ENCODE measurements at places on chromosomes 4 and X.

DNA sequence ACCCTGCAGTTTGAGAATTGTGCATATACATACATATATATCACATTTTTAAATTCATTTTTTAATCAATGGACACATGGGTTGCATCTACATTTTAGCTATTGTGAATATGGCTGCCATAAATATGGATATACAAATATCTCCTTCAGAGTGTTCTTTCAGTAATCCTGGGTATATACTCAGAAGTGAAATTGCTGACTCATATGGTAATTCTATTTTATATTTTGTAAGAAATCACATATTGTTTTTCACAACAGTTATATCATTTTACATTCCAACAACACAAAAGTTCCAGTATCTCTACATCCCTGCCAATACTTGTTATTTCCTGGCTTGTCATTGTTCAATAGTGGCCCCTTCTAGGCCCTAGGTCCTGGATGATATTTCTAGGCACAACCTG, 20.6 kb upstream of the HSFX4 start:
- no peak for DNase-seq

- no peak for DNase-seq
Measured at GRCh38 chr4:187166886-187167512, 443.3 kb upstream of the FAT1 start.

DNA sequence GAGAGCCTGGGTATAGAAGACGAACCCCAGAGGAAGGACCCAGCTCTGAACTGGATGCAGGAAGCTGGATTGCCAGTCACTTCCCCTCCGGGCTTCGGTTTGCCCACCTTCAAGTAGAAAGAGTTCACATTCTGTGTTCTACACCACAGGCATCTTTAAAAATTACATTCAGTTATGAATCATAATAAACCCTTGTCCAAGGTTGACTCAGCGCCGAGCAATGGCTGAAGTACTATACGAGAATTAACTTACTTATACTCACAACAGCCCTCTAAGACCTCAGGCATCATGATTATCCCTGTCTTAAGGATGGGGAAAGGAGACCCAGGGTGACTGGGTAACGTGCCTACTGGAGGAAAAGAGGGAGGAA, 72.5 kb downstream of the EVC2 start:
- no peak for DNase-seq

- no peak for DNase-seq
Measured at GRCh38 chr4:187000281-187000680, 276.6 kb upstream of the FAT1 start.

- DNase-seq = no peak
Measured at GRCh38 chr4:15935504-15936402, 2.8 kb downstream of the FGFBP1 start.

- DNase-seq = no peak
Measured at GRCh38 chr4:186755550-186756519, 32.2 kb upstream of the FAT1 start.

GRCh38 chr4:173272996-173273395, 61.2 kb downstream of the HMGB2 start:
- DNase-seq = no peak

DNA sequence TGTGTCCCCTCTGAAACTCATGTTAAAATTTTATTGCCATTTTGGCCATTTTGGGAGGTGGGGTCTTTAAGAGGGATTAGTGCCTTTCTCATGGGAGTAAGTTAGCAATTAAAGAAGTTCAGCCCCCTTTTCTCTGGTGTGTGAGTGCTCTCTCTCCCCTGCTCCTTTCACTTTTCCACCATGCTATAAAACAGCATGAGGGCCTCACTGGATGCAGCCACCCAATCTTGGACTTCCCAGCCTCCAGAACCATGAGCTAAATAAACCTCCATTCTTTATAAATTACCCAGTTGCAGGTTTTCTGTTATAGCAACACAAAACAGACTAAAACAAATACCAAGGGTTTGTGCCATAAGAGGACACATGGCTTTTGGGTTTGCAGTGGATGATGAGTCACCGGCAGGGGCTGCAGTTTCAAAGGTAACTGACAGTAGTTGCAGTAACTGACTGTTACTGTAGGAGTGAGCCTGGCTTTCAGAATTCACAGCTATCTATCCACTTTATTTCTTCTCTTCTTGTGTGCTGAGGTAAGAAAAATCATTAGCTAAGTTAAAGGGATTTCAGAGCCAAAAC, 121.5 kb downstream of the PPEF1 start:
- no peak for DNase-seq

DNA sequence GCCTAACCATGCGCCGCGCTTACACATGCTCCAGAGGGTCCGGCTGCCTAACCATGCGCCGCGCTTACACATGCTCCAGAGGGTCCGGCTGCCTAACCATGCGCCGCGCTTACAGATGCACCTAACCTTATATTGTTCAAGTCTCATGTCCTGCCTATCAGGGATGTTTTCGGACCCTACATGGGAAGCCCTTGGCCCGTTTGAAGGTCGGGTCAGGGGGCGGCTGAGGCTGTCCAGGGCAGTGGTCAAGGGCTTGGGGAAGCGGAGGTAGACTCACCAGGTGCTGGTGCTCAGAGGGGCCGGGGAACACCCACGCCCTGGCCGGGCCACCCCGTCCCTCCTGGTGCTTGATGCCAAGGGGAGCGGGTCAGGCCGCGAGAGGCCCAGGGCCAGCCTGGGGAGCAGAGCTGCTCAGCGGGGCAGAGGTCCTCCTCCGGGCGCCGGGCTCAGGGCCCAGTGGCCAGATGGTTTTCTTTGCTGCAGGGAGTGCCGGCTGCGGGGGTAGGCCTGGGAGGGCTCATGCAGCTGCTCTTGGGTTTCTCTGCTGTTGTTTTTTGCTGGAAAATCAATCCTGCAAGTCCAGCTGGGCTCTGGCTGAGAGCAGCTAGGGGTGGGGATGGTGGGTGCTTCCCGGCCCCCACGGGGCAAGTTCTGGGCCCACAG, 35.4 kb upstream of the SPON2 start:
- DNase-seq = peak; percentile 83

GRCh38 chrX:38661561-38661960, 100.2 kb downstream of the TSPAN7 start:
- no peak for DNase-seq

- DNase-seq = no peak
Measured at GRCh38 chrX:128728943-128729342, 676.7 kb upstream of the ACTRT1 start.

DNA sequence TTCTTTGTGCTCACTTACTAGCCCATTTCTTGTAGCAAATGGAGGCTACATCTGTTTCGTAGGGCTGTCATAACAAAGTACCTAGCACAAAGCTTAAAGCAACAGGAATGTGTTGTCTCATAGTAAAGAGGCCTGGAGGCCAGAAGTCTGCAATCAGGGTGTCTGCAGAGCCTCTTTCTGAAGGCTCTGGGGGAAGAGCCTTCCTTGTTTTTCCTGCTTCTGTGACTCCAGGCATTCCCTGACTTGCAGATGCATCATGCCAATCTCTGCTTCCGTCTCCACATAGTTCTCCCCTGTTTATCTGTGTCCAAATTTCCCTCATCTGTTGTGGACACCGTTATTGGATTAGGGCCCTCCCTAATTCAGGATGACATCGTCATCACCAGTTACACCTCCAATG, 67.1 kb downstream of the SHROOM2 start:
- no peak for DNase-seq

DNA sequence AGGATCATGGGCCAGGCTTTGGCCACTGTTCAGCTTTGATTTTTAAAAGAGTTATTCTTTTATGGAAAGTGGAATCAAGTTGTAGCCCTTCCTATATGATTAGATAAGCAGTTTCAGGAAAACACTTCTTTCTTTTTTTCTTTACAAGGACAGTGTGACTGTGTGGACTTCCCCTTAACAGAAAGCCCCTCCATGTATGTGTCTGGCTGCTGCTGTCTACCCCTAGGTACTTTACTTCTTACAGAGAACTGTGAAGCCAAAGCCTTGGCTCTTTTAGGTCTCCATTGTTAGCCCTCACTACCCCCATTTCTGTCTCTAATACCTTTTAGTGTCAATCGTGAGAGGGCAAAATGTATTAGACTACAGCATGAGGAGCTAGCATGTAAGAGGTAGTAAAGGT, 19.1 kb downstream of the VSIG1 start:
- DNase-seq = no peak

- DNase-seq = no peak
Measured at GRCh38 chr4:5878359-5878758, 14.5 kb downstream of the CRMP1 start.

DNA sequence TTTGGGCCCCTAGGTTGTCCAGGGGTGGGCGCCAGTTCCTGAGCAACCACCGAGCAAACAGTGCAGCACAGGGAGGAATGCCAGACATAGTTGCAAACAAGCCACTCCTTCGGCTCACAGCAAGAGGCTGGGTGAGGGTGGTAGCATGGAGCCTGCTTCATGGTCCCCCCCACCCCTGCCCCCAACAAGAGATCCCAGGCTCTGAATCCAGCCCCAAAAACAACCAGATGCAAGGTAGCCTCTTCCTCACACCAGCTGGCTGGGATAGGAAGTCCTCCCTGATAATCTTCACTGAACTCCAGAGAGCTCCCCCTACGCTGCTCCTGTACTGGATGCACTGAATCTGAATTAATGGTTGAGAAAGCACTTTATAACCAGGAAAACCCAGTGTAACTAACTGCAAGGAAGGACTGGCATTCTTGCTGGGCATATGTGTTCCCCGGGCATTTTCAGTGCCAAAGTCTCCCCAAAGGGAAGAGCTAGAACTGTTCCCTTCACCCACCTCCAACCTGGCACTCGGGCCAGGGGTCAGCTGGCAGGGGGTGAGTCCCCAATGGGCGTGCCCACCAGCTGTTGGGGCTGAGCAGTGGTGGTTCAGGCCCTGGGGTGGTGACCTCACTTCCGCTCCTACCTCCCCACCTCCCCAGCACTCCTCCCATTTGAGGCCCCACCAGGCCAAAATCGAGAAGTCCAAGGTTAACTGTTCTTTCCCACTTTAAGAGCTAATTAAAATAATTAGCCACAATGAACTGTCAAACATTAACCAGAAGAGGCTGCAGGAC, 1.5 kb downstream of the ELF4 start:
- no peak for DNase-seq

DNA sequence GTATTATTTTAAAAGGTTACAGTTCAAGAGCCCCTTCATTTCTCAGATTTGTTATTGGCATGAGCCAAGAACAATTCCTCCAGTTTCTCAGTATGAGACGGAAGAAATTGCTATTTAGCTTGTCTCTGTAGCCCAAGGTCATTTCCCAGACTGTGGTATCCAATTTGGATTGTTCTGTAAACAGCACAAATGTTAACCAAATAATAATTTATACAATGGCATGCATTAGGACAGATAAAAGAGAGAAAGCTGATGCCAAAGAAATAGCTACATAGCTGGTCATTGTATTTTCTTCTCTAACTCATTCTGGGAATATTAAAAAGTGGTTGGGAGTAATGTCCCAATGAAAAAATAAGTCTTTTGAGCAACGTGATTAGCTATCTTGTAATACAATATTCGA, 134.6 kb upstream of the NPY2R start:
- DNase-seq = no peak

DNA sequence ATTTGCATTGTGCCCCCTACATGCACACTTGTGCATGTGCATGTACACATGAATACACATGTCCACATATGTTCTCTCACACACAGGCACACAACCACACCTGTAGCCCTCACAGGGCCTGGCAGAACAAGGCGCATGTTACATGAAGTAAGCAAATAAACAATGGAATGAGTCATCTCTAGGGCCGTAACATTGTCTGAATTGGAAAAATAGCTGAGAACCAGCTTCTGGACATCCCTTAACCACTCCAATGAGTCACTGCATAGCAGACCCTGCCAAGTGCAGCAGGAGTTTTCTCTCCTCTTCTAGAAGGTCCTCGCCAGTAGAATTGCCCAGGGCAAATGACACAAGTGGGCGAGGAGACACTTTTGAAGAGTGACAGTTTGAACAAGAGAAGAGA, 66.1 kb downstream of the MAGEA10 start:
- DNase-seq = no peak

GRCh38 chr4:18105030-18106011, 83.8 kb upstream of the LCORL start:
- DNase-seq = no peak

- no peak for DNase-seq
Measured at GRCh38 chrX:40015693-40016092, 82.1 kb downstream of the BCOR start.

GRCh38 chr4:54750341-54750740, 92.6 kb downstream of the KIT start:
- no peak for DNase-seq

DNA sequence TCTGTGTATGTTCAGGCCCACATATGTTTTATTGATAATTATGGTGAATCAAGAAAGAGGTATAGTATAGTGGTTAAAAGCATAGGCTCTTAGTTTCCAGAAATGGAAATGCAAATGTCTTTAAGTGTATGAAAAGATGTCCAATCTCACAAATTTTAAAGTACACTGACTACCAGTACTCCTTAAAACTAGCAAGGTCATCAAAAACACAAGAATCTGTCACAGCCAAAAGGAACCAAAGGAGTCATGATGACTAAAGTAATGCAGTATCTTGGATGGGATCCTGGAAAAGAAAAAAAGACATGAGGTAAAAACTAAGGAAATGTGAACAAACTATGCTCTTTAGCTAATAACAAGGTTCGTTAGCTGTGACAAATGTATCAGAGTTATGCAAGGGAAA, 661 bp upstream of the RBM41 start:
- no peak for DNase-seq

GRCh38 chr4:113384600-113384999, 335.1 kb downstream of the ANK2 start:
- DNase-seq = no peak

DNA sequence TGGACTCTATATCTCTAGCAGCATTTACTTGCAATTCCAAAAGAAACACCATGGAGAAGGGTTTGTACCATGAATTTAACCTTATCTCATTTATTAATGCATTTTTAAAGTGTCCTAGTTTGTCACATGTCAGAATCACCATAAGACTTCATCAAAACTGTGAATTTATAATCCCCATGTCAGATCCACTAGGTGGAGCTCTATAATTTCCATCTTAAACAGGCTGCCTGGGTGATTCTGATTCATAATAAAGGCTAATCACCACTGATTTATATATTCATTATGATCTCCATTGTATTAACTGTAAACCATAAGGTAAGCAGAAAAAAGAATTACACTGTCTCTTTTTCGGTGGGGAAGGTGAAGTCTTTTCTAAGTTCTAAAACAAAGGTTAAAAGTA, 4.0 kb downstream of the TCEAL2 start:
- DNase-seq = no peak

GRCh38 chrX:23765449-23765848, 17.5 kb upstream of the SAT1 start:
- no peak for DNase-seq

- DNase-seq = no peak
Measured at GRCh38 chr4:19879330-19879729, 372.4 kb upstream of the SLIT2 start.

GRCh38 chrX:151323054-151323453, 74.0 kb upstream of the VMA21 start:
- DNase-seq = no peak

GRCh38 chrX:50068285-50068563, 132.6 kb downstream of the AKAP4 start:
- no peak for DNase-seq

GRCh38 chrX:17042037-17042436, 95.6 kb downstream of the REPS2 start:
- no peak for DNase-seq

GRCh38 chr4:2330091-2331042, 68.5 kb upstream of the MXD4 start:
- no peak for DNase-seq

GRCh38 chrX:136447308-136447707, 40.4 kb upstream of the BRS3 start:
- DNase-seq = no peak
